Stimulated activated CD8-positive, alpha-beta memory T cell treated with anti-CD3 and anti-CD28 coated beads, Interleukin-7, amount 100 ng/mL, for 1 hour (primary cell): ENCODE measurements at places on chromosomes 3 and 15.

- DNase-seq = no peak
Measured at GRCh38 chr3:194325424-194326153, 25.5 kb downstream of the CPN2 start.

DNA sequence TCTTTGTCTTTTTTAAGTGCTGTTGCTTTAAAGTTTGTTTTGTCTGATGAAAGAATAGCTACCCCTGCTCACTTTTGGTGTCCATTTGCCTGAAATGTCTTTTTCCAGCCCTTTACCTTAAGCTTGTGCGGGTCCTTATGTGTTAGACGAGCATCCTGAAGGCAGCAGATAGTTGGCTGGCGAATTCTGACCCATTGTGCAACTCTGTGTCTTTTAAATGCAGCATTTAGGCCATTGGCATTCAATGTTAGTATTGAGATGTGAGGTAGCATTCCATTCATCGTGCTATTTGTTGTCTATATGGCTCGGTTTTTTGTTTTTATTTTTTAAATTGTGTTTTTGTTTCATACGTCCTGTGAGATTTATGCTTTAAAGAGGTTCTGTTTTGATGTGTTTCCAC, 55.0 kb downstream of the ZDHHC19 start:
- DNase-seq = no peak

DNA sequence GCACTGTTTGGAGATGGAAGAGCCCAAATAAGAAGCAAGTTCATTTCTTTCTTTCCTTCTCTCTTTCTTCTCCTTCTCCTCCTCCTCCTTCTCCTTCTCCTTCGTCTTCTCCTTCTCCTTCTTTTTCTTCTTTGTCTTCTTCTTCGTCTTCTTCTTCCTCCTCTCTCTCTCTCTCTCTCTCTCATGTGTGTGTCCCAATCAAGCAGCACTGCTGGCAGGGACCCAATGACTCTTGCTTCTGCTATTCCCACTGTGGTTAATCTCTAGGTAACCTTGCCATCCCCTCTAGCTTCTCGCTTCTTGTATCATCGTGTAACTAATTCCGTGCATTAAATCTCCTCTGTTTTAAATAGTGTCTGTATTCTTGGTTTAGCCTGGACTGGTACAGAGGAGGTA, 26.1 kb upstream of the ZNF280D start:
- DNase-seq = no peak

DNA sequence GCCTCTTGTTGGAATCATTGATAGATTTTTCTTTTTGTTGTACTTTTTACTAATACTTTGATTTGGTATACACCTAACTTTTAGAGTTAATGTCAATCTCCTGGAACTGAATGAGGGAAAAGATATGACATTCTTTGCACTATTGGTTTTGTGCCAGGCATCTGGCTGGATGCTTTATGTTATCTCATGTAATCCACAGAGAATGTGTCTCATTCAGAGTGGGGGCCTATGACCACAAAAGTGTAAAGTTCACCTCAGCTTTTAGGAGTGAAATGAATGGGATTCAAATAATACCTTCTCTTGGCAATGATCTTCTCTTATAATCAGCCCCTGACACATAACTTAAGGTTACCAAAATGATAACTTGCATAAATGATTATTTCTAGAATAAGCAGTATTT, 329.1 kb upstream of the ROPN1 start:
- no peak for DNase-seq

GRCh38 chr3:122774564-122774963, 19.1 kb downstream of the HSPBAP1 start:
- no peak for DNase-seq

DNA sequence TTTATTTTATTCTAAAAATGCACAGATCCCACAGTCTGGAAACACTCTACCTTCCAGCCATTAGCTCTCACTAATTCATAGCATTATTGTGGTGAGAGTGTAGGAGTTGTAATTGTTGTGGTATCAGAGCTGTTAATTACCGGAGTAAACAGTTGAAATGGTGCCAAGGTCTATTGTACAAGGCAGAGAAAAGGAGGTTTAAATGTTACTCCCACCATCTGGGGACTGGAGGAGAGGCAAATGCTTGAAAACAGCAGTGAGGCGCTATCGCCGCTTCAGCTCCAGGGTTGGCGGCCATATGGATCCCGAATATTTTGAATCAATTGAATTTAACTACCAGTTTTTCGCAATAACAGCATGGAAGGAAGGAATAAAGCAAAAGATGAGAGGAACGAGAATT, 113.1 kb upstream of the C15orf61 start:
- no peak for DNase-seq
